ENCODE measurements at places on chromosomes 4 and X.

DNA sequence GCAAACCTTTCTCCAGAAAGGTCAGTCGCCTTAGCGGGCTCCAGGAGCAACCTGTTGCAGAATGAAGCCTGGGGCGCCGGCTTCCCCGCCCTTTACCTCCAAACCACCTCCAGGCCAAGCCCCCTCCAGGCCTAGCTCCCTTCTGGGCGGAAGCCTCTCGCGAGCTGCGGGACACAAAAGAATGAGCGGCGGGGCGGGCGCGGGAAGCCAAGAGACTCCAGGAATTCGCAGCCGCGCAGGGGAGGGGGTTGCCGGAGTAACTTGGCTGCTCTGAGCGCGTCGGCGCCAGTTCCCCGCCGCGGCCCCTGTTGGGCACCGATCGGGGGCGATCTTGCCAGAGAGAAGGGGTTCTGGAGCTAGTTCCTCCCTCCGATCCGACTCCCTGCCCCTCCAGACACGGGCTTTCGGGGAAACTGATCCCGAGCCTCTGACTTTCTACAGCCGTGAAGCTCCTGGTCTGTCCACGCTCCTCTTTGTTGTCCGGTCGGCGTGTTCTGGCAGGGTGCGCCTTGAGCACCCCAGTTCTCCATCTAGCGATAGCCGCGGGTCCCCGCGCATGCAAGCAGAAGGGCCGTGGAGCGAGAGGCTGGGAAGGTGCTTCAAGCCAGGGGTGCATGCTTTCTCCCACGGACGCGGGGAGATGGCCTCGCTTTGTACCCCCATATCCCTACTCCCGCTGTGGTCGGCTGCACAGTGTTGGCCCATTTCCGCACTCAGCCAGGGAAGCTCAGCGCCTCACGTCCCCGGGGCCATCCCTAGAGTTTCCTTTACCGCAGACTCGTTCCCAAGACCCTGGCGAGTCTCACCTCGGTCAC lies 1.2 kb downstream of the PROM1 start:
- DNase-seq = no peak

GRCh38 chr4:35228313-35228712 lies 1016.0 kb downstream of the ARAP2 start:
- no peak for DNase-seq

DNA sequence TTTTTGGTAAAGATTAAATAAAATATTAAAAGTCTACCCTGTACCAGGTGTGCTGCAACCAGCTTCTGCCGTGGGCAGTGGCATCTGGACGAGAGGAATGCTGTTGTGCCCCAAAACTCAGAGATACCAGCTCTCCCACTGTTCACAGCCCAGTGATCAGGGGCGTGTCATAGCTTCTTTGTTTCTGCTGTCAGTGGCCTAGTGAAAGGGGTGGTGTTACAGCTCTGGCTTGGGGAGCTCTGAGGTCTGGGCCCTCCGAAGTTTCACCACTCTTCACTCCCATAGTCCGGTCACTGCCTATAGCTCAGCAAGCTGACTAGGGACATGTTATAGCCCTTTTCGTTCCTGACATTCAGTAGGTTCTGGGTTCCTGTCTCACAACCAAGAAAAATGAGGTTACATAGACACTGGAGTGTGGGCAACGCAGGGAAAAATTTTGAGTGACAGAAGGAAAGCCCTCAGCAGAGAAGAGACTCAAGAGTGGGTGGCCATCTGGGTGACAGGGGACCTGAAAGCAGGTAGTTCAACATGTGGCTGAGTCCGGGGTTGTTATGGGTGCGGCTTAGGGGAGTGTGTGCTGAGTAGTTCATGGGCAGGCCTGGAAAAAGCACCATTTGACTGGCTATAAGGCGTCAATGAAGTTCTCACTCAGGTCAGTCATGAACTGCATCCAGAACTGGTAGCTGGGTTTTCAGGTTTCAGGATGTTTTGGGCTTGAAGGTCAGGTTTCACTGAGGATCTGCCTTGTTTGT lies 1184.4 kb upstream of the PABPC4L start:
- no peak for DNase-seq

DNA sequence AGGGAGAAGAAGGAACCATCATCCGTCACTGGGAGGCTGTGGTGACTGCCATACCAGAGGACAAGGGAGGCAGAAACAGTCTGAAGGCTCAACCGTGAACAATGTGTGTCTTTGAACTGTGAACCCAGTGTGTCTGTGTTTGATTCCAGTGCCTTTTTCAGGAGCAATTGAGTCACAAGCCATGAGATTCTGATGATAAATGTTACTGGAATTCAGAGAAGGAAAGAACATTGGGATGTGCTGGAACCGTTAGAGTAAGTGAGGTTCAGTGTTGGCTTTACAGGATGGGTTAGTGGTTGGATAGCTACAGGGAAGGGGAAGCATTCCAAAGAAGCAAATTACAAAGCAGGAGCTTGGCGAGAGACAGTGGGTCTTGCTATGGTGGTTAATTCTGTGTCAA lies 464.4 kb downstream of the TRIML1 start:
- DNase-seq = no peak

DNA sequence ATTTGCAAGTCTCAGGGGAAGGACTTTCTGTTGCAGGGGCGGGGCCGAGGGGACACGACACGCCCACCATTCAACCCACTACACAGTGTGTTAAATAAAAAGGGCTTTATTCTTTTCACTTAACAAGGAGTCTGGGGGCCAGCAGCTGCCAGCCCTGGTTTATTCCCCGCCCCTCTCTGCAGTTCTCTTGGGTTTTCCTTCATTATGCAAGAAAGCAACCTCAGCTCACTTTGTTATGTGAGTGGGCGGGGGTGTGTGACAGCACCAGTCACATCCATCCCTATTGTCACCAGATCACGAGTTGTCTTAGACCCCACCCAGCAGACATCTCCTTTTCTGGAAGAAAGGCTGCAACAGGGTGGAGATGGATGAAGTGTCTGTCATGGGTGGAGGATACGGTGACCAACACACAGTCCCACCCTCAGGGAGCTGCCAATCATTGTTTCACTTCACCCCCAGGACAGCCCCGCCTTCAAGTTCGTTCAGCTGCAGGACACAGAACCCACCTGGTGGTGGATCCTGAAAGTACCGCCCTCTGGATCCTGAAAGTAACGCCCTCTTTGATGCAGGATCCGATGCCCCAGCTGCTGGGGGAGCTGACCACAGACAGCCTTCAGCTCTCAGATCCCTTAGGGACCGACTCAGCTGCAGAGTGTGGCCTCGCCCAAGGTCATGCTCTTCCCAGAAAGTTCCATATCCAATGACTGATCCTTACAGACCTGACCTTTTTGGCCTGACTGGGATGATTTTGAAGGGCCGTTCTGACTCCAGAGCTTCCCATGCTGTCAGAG lies 79.6 kb downstream of the SMIM20 start:
- no peak for DNase-seq

DNA sequence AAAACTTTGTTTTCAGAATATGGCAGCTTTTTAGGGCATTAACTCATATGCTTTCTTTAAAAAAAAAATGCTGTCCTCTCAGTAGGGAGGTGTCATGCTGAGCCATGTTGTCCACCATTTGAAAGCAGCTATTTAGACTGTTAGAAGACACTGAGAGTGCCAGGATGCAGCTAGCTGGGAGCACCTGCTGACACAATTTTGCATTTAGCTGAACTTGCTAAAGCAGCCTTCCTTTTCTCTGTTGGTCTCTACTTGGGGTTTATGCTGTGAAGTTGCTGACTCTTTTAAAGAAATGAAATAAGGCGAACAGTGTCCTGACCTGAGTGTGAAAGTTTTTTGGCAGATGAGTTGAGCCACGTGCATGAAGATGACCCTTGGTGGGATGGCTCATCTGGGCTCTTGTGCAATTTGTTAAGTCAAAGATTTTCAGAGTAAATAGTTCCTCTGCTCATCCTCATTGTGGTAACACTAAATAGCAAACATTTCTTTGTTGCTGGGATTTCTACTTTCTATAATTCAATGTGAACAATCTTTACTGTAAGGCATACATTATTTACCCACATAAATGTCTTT lies 64.5 kb downstream of the CDS1 start:
- no peak for DNase-seq

DNA sequence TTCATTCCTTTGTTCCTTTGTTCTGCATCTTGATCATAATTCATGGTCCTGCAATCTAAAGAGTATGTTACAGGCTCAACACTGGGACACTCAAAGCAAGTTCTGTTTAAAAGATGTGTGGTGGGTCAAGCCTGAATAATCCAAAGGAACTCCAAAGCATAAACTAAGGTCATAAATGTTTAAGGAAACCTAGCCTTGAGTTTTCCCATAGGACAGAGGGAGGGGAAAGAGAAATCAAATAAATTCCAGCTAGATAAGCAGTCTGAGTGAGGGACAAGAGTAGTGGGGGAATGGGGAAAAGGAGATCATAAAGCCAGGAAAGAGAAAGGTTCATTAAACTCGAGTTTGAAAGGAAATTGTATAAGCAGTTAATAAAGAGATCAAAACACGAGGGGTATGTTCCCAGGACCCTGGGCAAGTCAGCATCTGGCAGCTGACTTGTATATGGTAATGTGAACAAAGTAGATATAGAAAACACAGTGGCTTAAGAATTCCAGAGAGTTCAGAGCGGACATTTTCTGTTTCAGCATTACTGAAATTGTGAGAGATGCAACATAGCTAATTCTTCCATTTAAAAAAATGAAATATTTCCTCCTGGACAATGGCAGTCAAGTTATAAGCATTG lies 125.8 kb upstream of the EDNRA start:
- DNase-seq = no peak

DNA sequence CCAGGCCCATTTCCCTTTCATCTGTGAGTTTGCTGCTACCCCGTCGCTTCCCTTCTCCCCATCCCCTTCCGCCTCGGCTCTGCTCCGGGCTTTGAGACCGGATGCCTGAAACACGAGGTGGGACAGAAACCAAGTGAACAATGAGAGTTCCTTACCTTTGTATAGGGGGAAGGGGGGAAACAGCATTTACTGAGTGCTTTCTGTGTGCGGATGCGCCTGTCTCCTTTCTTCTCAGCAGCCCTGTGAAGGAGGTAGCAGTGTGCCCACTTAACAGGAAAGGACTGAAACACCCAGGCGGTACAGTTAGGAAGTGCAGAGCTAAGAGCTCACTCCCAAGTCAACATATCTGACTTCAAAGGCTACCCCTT lies 43.2 kb upstream of the TMSB15B start:
- no peak for DNase-seq

DNA sequence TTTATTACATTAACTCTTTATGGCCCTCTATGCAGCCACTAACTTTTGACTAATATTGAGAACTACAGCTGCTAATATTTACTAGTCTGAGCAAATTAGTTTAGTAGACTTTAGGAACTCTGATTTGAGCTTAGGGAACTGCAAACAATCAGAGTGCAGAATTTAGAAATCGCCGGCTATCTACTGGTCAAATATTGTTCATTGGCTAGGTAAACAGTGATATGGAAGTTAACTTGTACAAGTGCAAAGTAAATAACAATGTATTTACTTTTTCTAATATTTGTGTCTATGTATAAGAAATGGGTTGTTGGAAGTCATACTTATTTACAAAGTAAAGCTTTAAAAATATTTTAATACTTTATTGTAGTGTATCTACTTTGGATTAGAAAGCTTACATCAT lies 279.6 kb downstream of the CFAP299 start:
- DNase-seq = no peak

DNA sequence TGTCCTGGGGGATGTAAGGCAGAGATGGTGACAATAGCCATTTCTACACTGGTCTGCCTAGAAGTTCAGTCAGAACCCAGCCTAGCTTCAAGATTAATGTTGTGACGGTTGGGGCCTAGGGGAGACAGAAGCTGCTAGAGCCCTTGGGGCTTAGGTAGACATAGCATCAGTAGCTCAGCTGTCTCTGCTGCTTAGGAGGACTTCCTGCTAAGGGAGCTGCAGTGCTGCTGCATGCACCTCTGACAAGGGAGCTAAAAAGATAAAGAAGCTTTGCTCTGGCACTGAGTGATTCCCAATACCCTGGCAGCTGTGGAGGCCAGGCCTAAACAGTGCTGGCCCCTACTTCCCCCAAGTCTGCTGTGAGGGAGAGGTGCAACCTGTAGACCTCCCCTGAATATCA lies 116.0 kb downstream of the CT47B1 start:
- no peak for DNase-seq

GRCh38 chrX:152170621-152171020 lies 32.2 kb upstream of the MAGEA10 start:
- no peak for DNase-seq

DNA sequence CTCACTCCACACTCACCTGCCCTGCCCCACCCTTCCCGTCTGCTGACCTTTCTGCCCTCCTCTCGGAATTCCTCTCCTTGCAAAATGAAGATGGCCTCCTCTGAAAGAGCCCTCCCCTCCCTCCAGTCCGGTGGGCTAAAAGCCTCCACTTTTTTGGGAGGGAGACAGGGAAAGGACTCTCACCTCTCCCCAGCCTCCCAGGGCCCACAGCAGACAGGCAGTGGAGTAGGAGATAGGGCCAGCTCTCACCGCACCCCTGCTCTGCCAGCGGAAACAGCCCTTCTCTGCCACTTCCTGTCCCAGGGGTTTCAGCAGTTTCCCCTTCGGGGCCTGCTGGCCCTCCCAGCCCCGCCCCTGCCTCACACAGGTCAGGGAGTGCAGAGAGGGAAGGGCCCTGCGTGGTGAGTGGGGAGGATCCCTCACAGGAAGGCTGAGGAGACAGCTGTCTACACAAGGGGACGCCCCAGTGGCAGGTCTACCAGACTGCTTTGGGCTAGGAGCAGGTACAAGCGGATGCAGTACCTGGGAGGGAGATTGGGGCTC lies 18.2 kb downstream of the ELF4 start:
- peak; percentile 81 for DNase-seq

DNA sequence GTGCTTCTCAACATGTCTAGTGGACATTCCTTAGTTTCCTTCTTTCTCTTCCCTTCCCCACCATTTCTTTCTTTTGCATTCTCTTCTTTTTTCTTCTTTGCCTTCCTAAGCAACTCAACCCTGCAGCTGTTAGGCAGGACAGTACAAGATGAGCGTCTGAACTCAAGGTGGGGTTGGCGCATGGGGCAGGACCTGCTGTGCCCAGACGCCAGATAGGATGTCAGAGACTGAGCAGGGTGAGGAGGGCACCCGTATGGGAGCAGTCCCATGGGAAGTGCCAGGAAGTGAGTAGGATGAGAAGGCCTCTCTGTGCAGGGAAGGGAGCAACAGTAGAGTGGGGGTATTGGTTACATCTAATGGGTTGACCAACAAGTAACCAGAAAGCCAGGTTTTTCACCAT lies 38.1 kb upstream of the ZNF827 start:
- DNase-seq = no peak

- no peak for DNase-seq
Observed at GRCh38 chr4:155952501-155952901, 1.2 kb downstream of the CTSO start.

GRCh38 chrX:150759568-150760416 lies 66.6 kb downstream of the MTMR1 start:
- DNase-seq = no peak
